GM18507 (cell line): ENCODE measurements at places on chromosomes 5 and 9.

- DNase-seq, result no peak
These were observed 9.4 kb downstream of the VDAC1 start for GRCh38 chr5:133995341-133995740.

- no peak for DNase-seq
These were observed 12.6 kb downstream of the CHMP5 start for GRCh38 chr9:33277484-33277883.

DNA sequence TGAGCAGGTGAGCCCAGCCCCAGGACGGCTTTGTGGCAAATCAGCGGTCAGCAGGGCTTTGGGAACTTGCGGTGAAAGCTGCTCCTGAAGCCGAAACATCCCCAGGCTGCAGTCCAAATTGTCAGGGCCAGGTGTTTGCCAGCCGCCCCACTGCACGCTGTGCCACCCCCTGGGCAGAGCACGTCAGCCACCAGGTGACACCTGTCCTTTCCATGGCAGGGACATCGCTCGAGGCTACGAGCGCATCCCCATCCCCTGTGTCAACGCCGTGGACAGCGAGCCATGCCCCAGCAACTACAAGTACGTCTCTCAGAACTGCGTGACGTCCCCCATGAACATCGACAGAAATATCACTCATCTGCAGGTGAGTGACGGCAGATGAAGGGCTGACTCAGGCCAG, 64.4 kb upstream of the CACNA1B start:
- no peak for DNase-seq

GRCh38 chr5:34455098-34455497, 201.0 kb upstream of the RAI14 start:
- no peak for DNase-seq

DNA sequence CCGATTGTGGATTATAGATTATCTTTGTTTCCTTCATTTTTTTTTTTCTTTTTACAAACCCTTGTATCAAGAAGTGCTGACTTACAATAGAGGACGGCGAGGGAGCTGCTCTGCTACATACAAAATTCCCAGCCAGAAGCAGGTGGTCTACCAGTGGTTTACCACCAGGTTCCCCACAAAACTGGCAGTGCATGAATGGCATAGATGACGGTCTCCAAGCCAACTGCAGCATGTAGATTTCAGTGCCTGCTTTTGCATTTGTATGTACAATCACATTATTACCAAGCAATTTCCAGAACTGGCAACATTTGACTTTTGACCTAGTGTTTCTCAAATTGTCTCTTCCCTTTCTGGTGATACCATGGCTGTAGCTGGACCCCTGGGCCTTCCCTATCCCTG, 84.0 kb downstream of the ACER2 start:
- no peak for DNase-seq

DNA sequence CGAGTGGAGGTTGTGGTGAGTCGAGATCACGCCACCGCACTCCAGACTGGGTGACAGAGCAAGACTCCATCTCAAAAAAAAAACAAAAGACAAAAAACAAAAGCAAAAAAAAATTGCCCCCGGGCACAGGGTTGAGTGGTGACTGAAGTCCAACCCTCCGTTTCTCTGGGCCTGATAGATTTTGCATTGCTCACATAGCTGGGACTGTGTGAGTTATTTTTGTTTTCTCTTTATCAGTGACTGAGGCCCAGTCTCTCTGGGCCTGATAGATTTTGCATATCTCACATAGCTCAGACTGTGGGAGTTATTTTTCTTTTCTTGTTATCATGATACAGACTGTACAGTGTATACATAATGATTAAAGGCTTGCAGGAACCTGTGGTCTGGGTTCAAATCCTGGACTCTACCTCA, 2.6 kb upstream of the SLC28A3 start:
- DNase-seq, result no peak

DNA sequence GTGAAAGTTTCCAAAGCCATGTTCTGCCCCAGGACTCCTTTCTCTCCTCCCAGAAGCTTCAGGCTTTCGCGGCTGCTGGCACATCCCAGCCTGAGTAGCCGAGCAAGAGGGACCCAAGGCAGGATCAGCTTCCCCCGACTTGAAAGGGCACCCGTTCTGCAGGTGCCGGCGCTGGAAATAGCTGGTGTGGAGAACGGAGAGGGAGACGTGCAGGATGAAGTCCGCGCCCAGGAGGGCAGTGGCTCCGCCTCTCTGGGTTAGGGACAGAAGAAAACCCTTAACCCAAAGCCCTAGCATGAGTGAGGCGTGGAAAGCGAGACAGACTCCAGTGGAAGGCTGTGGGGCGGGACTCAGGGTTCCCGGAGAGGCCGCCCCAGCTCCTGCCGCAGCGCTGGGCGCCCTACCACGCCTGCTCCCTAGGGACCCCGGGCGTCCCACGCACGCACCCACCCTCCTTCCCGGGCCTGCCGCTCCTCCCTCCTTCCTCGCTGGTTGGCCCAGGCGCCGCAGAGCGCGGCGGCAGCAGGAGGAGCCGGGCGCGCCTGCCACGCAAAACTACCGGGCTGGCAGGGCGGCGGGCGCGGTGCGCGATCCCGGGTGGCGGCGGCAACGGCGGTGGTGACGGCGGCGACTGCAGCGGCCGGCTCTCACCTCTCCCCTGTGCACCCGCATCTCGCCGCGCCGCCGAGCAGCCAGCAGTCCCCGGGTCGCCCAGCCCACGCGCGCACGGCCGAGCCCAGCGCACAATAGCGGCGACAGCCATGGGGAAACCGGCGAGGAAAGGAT, at the start of gene SLC1A1:
SLC1A1 (plus strand) TSS at position 550 of the 786 bp plus-strand sequence; CDS start at position 762, 212 bp downstream.
- DNase-seq, result peak; percentile 83

GRCh38 chr9:2132484-2133082, 117.4 kb downstream of the SMARCA2 start:
- DNase-seq, result no peak

GRCh38 chr5:11072568-11072967, 311.5 kb upstream of the DAP start:
- DNase-seq, result no peak

- no peak for DNase-seq
These were observed 3.3 kb downstream of the RNF183 start for GRCh38 chr9:113299800-113300292.

GRCh38 chr9:81826517-81826906, 101.7 kb upstream of the SPATA31D4 start:
- no peak for DNase-seq

GRCh38 chr5:136985785-136986475, 513.2 kb downstream of the SPOCK1 start:
- DNase-seq, result no peak

DNA sequence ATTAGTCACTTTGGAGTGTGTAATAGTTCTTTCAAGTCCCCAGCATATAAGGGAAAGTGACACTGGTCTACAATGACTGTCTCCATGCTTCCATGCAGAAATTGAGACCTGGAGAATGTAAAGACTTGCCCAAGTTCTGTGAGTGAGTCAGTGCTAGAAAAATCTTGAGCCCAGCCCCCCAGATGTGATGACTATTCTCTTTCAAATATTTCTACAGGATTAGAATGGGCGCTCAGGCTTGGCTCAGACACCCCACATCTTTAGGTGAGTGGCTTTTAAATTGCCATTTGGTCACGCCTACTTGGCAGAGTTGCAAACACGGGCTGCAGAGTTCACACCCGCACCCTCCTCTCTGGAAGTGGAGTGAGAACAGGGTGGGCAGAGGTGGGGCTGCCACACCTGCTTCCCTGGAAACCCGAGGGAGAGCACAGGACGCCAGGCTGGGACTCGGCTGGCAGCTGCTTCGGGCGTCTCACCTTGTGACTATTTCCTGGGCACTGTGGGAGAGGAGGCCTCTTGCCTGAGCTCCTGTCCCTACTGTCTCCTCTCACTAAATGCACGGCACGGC, 37.6 kb downstream of the ROPN1L start:
- no peak for DNase-seq

DNA sequence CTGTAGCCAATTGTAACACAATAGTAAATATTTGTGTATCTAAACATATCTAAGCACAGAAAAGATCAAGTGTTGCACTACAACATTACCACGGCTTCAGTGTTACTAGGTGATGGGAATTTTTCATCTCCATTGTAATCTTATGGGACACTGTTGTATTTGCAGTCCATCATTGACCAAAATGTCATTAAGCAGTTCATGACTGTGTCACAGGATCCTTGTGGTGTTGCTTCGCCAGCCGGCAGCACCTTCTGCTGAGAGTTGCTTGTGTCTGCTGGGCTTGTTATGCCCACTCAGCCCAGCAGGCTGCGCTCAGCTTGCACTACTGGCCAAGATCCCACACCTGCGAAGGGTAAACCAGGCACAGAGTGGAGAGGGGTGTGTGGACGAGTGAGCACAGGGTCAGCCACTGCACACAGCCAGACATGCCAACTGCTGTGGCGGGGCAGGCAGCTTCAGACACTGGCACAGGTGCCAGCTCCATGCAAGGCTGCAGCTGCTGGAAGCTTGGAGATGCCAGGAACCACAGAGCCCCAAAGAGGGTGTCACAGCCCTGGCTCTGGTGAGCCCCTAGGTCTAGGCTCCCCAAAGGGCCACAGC, 273.7 kb downstream of the CETN3 start:
- DNase-seq, result no peak

- DNase-seq, result no peak
These were observed 12.8 kb downstream of the DMXL1 start for GRCh38 chr5:119083679-119084078.

DNA sequence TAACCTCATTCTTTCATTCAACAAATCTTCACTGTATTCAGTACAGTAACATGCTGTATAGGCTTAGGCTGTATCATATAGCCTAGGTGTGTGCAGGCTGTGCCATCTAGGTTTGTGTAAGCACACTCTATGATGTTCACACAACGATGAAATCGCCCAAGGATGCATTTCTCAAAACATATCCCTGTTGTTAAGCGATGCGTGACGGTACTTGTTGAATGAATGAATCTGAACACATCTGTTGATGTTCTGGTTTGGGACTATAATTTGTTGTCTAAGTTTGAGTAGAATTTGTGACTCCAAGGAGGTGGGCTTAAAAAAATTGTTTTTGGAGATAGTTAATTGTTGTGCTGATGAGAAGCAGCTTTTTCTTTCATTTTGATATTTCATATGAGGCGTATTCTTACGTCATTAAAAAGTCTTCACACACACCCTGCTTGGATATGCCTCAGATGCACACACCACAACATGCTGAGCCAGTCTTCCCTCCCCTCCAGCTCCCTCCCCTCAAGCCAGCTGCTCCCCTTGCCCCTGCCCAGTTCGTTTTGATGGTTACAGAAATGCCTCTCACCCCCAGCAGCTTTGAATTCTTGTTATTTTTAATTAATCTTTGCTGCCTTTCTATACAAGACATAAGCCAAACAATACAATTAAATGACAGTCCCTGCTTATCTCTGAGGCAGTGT, 5.5 kb upstream of the PSAT1 start:
- no peak for DNase-seq

GRCh38 chr5:17343675-17344074, 126.2 kb downstream of the BASP1 start:
- peak; percentile 18 for DNase-seq

GRCh38 chr5:654071-654778, 38.9 kb downstream of the TPPP start:
- no peak for DNase-seq

DNA sequence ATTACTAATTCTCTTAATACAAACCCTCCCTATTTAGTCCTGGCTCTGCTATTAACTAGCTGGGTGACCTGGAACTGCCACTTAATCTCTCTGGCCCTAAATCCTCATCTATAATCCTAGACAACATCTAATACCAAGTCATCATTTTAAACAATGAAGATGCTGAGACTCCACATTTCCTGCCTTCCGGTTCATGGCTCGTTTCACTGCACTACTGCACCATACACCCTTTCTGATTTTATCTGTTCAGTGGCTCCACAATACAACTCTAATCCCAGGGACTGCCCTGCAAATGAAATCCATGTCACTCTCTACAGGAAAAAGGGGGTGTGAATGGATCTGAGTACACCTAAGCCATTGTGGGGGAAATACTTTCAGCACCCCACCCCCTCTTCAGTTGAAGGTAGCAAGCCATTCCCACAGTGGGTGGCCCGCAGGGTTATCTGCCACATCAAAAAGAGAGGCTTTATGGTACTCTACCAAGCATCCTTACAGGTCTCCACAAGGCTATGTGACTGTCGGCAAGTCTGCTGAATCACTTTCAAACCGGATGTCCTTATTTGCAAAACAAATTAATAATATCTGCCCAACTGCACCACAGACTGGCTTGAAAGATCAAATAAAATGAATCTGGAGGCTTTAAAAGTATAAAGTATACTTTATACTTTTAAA, 89.5 kb downstream of the EPB41L4A start:
- DNase-seq, result peak; percentile 18

GRCh38 chr9:76459694-76460635, 983 bp downstream of the GCNT1 start:
- no peak for DNase-seq

DNA sequence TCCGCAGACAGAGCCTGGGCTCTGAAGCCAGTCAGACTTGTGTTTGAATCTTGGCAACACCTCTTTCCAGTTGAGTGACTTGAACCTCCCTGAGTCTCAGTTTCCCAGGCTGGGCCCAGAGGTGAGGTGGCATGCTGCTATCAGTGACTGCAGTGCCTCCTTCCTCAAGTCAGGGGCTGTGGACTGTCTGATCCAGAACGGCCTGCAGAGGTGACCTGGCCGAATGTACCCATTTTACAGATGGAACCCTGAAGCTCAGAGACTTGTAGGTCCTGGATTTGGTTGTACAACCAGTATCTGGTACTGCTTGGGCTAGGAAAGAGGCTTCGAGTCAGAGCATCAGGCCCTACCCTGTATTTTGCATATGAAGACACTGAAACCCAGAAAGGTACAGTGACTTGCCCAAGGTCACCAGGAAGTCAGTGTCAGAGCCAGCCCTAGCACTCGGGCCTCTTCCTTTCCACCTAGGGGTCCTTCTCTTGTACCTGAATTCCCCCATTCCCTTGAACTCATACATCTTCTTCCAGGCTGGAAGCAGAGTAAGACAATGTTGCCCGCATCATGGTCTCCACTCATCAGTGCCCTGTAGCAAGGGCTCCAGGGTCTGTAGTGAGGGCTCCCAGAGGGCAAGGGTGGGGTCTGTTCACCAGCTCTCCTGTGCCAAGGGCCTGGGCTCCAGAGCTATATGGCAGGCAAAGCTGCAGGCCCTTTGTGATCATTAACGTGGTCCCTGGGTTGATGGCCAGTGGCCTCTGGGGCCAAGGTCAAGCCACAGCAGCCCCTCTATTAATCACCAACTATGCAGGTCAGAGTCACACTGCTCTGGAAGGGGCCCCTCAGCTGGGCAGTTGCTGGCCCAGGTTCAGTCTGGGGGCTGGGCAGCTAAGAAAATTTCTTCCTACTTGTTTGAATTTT, 28.5 kb downstream of the GSN start:
- DNase-seq, result no peak

DNA sequence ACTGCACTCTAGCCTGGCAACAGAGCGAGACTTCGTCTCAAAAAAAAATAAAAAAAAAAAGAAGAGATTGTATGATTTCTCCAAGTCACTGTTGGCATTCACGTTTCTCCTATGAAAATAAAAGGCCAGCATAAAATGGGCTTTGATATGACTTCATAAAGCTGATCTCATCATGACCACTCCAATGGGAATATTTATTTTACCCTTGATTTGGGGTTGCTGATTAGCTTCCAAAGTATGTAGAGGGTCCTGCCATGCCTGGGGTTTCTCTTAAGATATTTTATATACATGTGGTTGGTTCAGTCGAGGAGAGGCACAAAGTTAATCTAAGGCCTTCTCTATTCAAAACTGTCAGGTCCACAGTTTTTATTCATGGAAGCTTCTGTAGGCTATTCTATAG, 247.0 kb upstream of the TNC start:
- no peak for DNase-seq

GRCh38 chr5:123585871-123586270, 73.9 kb downstream of the CSNK1G3 start:
- DNase-seq, result no peak
